ENCODE measurements at places on chromosomes 2 and 18.
A peak's percentile ranks its signal among the peaks of the same experiment; 100 is the strongest.

GRCh38 chr18:23963443-23964165, 51.0 kb upstream of the TTC39C start:
- no peak for DNase-seq

DNA sequence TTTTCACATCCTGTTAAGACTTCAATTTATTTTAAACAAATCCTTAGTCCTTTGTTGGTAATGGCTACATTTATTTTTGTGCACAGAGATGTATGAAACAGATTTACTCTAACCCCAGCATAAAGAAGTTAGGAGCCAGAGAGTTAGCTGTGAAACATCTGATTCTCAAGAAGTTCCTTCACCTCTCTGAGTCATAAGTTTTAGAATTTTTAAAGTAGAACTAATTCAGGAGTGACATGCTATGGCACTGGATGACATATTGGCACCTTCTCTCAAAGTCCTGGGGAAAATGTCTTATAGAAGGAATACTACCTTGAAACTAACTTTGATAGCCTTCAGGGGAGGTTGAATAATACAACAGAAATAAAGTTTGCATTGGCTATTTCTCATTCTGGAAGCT, 6.4 kb upstream of the DSG2 start:
- no peak for DNase-seq

DNA sequence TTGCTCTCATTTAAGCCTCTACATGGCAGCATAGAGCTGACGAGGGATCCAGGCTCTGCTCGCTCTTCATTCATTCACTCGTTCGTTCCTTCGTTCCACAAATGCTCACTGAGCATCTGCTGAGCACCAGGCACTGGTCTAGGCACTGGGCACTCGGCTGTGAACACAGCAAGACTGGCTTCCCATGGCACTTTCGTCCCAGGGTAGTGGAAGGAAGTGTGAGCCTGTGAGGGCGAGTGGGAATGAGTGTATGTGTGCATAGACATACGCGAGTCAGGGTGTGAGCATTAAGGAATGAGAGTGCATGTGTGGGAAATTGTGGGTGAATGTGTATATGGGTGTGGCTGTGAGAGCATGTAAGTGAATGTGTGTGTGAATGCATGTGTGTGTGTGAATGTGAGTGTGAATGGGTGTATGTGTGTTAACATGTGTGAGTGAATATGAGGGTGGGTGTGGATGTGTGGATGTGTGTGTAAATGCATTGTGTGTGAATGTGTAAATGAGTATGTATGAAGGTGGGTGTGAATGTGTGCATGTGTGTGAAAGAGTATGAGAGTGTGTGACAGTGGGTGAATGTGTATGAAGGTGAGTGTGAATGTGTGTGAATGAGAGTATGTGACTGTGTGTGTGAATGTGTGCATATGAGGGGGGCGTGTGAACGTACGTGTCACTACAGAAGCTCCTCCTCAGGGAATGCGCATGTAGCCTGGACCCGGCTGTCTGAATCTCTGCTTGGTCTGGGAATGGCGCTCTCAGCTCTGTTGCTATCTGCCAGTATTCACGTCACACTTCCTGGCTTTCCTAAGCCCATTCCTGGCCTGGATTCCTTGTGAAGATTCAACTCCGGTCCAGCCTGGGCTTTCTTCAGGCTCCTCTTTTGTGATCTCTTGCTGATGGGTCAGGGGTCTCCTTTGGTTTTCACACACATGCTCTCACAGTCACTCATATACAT, 28.8 kb downstream of the SNORC start:
- DNase-seq: peak; percentile 97

DNA sequence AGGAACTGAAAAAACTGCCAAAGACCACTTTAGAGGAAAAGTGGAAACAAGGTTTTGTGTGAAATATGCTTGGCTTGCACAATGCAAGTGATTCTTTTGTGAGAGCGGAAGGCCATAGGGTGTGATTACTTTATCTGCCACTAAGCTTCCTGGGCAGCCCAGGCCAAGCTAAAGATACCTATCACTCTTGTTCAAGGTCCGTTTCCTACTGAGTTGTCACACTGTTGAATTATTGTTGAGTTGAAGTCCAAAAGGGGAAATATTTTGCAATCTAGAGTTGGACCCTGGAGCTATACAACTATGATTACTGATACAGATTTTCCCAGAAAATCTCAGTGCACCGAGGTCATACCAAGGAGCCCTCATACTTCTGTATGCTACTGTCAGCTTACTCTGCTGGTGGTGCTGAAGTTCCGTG, 72.7 kb upstream of the CTAGE1 start:
- no peak for DNase-seq

- no peak for DNase-seq
These were observed 632.4 kb upstream of the SLC8A1 start for GRCh38 chr2:41084321-41084720.

DNA sequence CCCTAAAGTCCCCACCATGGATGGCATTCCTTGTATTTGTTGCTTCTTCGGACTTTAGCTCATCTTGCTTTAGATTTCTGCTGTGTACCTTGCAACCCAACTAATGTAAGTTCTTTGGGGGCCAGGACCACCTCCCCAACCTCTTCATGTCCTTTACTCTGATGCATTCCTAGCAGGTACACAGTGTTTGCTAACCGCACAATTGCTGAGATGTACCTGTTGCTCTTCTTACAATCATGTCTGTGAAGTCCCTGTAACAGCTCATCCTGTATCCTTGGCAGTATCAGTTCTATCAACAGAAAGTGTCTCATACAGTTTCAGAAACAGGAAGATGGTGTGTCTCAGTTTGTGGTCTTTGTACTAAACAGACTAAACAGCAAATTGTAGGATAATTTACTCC, 24.1 kb downstream of the ST8SIA3 start:
- DNase-seq: no peak

- DNase-seq: no peak
These were observed 18.8 kb downstream of the FER1L5 start for GRCh38 chr2:96661324-96661723.

DNA sequence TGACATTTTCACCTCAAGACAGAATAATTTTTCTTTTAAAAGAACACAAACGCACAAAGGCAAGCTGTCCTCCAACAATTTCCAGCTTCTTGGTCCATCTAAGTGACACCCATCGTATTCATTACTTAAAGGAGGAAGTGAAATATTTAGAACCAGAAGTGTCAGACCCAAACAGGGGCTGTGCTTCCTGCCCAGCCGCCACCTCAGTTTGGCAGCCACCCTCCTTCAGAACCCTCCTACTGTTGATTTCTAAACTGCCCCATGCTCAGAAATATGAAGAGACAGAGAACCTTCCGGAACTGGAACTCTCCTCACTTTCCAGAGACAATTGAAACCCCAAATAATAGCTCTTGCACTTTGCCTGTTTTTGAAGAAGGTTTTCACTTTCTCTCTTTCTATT, 734.8 kb upstream of the SALL3 start:
- no peak for DNase-seq

DNA sequence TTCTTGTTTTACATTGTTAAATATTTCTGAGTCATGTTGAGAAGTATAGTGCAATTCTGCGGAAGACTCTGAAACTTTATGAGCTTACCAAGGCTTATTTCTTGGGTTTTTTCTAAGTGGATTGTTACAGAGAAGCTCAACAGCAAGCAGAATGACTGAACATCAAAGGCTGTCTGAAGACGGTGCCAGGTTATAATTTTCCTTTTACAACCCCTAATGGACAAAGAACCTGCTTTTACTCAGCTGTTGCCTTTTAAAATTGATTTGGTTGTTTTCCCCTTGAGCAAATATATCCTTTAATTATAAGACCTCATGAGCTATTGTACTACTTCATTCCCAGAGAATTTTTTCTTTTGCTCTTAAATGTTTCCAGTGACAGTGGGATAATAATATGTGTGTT, 41.6 kb downstream of the LAMA3 start:
- no peak for DNase-seq

DNA sequence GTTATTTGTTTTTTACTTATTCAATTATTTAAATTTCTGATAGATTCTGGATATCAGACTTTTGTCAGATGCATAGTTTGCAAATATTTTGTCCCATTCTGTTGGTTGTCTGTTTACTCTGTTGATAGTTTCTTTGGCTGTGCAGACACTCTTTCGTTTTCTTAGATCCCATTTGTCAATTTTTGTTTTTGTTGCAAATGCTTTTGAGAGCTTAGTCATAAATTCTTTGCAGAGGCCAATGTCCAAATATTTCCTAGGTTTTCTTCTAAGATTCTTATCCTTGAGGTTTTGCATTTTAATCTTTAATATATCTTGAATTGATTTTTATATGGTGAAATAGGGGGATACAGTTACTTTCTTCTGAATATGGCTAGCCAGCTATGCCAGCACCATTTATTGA, 112.7 kb upstream of the SESTD1 start:
- DNase-seq: peak; percentile 4

DNA sequence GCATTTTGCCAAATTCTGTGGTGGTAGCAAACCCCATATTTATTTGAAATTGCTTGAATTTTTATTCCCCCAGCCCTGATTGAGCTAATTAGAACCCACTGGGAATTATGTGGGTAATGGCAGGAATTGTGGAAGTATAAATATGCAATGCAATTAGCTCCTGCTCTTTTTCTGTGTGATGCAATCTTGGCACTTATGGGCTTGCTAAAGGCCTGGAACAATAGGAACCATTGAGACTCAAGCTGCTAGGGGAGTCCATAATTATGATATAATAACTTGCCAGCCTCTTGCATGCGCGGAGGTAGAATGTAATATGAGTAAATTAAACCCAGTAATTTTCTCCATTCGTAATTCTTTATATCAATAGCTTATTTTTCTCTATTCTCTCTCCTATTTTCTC, 267.6 kb upstream of the THSD7B start:
- no peak for DNase-seq

DNA sequence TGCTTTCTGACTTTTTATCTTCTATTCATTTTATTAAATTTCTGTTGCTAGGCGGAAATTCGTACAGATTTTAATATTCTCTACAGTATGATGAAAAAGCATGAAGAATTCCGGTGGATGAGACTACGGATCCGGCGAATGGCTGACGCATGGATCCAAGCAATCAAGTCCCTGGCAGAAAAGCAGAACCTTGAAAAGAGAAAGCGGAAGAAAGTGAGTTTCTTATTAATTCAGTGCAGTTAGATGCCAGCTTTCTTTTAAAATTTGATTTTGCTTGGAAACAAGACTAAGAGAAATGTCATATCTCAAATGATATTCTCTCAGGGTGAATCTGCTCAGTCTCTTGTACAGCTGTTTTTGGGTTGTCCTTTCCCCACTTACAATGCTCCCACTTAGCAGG, 84.3 kb downstream of the MGAT5 start:
- DNase-seq: no peak

- no peak for DNase-seq
These were observed 147.9 kb downstream of the TNS1 start for GRCh38 chr2:217854684-217855420.

DNA sequence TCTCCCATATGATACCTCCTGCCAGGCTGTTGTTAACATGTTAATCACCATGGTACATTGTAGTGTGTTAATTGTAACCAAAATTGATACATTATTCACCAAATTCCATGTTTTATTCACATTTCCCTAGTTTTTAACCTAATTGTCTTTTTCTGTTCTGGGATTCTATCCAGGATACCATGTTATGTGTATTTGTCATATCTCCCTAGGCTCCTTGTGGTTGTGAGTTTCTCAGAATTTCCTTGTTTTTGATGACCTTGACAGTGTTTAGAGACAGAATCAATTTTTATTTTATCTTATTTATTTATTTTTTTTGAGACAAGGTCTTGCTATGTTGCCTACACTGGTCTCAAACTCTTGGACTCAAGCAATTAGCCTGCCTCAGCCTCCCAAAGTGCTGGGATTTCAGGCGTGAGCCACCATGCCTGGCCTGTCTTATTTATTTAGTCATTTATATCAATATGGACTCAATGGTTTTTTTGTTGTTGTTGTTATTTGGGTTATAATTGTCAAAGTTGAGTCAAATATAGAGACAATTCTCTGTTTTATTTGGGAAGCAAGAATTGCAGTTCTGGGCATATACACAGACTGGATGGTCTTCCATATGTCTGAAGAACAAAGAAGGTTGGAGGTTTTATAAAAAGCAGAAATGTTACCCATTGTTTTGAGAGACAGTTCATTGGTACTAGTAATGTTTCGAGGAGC, 42.6 kb downstream of the INPP4A start:
- DNase-seq: no peak
